ENCODE measurements at places on chromosomes 3 and 15. TPM values are rescaled to one million over a fixed set of nuclear protein-coding genes. Genes with fewer than 3 reads are reported as not detected.

SPTSSB gene
- total RNA-seq = not detected

DNA sequence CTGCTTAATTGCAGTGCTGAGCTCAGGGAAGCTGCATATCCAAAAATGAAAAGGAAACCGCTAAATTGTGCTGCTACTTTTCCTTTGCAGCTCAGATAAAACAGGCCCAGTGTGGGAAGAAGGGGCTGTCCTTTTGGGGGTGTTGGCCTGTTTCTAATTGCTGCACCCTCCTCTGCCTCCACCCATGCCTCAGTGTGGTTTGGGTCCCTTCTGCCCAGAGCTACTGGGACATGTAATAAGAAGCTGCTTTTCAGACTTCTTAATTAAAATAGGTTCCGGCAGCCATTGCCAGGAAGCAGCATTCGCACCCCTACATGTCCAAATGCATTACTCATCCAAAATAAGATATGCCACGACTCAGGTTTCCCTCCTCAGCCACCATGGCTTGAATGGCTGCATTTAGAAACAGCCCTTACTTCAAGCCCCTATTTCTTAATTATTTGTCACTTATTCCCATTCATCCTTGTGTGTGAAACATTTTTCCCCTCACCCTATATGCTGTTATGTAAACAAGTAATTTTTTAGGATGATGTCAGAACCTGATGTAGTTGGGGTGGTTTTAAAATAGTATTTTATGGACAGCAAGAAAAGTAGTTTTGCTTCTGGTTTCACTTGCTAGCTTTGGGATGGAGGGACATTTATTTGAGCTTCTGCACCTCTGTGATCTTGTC lies 235.9 kb upstream of the CTDSPL start:
- no peak for DNase-seq

DNA sequence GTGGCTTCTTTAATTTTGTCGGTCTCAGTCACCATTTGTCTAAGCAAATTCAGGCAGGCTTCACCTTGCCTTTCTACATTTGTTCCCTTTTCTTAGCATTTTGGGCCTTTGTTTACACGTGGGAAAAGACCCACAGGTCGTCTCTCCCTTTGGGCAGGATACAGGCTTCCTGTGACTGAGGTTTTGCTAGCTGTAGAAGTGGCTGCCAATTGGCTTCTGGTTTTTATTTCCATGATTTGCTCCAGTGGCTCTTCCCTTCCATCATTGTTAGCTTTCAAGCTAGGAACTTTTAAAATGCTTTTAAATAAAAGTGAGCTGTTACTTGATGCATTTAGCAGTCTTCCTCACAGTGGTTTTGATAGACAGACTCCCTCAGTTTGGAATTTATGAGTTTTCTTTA lies 37.3 kb downstream of the MLH1 start:
- DNase-seq = no peak

DNA sequence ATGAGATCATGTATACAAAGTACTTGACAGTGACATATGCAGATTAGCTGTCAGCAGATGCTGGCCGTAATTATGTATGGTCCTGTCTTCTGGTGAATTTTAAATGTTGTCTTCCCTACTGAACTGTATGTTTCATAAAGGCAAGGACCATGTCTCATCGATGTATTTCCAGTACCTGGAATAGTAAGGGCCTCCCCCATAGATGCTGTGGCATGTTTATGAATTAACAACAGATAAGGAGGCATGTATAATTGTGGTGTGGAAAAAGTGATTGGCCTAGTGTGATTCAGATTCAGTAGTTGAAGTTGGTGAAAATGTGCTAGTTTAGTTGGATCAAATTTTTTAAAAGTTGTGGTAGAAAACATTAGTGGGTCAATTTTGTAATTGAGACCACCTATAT lies 202.7 kb upstream of the SLC2A2 start:
- no peak for DNase-seq

GRCh38 chr15:78182821-78183220 lies 33.7 kb downstream of the IDH3A start:
- DNase-seq = no peak

DNA sequence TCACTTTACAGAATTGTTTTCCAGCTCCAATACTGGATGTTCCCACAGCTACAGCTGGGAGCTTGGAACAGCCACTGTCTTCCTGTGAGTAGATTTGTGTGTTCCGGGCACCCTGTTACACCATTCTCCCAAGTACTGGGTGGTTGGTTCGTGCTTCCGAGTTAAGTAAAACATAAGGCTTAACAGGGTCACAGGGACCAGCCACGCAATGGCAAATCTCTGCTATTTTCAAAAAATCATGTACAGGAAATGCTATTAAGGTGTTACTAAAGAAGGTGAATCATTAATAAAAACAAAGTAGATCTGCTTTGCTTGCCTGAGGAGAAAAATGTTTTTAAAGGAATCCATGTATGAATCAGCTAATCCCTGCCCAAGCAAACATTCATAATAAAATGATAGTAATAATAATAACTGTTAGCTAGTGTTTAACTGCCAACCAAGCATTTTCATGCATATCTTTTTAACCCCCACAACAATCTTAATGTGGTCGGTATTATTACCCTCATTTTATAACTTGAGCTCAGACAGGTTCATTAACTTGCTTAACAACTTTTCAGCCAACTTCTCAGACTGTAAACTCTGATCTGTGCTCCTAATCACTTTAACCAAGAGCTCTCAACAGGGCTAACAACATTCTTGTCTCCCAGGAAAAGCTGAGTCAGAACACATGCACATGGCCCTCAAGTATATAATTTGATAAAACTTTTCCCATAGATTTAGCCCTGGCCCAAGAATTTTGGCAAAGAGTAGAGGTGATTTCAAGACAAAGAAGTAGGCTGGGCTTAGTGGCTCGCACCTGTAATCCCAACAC lies 2.7 kb upstream of the C2CD4A start:
- DNase-seq = no peak

DNA sequence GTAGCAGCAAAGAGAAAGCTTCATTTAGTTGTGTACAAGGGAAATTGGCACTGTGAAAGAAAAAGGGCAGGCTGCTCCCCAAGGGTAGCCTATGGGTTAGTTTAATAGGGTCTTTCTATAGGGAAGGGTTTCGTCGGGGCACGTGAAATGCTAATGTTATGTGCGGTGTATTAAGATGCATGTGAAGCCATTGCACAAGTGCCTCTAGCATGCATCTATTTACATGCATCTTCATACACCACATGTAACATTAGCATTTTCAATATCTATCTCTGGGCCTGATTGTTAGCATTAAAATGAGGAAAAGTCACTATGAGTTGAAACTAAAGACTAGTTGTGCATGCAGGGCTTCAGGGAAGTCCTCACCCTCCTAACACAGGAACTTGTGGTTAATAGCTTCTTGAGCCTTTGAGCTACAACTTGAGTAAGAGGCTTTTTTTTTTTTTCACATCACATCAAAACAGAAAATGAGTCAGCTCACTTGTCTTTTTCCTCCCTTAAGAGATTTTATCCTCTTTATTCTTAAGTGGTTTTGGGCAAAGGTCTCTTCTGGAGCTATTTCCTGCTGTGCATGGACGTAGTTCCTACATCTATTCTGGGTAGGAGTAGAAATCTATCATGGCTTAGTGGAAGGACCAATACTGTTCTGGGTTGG lies 613.4 kb downstream of the ZPLD1 start:
- DNase-seq = no peak

DNA sequence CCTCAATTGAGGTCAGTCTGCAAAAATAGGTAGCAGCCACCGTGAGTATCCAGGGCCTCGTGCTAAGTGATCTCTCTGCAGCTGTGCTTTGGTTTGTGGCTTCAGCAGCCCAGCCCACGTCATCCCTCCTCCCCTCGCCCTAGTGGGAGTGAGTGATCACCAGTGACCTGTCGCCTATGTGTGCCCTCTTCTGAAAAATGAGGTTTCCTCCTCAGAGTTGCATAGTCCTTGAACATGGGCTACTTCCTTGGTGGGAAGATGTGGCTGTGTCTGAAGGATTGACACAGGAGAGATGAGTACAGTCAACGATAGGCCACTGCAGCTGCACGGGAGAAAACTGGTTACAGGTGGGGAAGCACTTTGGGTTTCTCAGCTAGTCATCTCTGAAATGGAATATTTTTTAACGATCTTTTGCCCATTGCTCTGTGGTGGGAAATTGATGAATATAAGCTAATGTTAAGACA lies 144.8 kb upstream of the BHLHE40 start:
- DNase-seq = no peak

- DNase-seq = no peak
Observed at GRCh38 chr3:127811717-127812116, 10.6 kb downstream of the MGLL start.
